ENCODE measurements at places on chromosomes 5 and 9. TPM values are rescaled to one million over a fixed set of nuclear protein-coding genes. Genes with fewer than 3 reads are reported as not detected.

Gene ADAMTS6
- 5.9 TPM for total RNA-seq

Gene SH3GL2
- total RNA-seq = under 0.01 TPM

Gene ABLIM3
- 3.7 TPM for total RNA-seq

Gene KCNMB1
- total RNA-seq = not detected

Gene RLN2
- 0.90 TPM for total RNA-seq

Gene DIRAS2
- total RNA-seq = not detected

Gene EEIG1
- 41.3 TPM for total RNA-seq

Gene FAM193B
- total RNA-seq = 14.0 TPM

Gene HSPB3
- total RNA-seq = not detected

DNA sequence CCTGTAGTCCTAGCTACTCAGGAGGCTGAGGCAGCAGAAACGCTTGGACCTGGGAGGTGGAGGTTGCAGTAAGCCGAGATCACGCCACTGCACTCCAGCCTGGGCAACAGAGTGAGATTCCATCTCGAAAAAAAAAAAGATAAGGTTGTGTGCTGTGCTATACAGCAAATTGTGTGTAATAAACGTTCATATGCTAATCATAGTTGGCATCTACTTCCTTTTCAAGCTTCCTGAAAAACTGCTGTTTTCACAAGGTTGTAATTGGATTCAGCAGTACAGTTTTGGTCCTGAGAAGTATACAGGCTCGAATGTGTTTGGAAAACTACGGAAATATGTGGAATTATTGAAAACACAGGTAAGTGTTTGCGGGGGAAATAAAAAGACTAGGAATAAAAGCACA lies 25.5 kb downstream of the OTULINL start:
- no peak for DNase-seq

GRCh38 chr5:123436201-123436600 lies 13.0 kb upstream of the CEP120 start:
- DNase-seq = no peak

GRCh38 chr5:72597456-72597948 lies 90.3 kb upstream of the ZNF366 start:
- peak; percentile 88 for DNase-seq

GRCh38 chr5:97553604-97554452 lies 370.8 kb upstream of the RIOK2 start:
- DNase-seq = no peak

DNA sequence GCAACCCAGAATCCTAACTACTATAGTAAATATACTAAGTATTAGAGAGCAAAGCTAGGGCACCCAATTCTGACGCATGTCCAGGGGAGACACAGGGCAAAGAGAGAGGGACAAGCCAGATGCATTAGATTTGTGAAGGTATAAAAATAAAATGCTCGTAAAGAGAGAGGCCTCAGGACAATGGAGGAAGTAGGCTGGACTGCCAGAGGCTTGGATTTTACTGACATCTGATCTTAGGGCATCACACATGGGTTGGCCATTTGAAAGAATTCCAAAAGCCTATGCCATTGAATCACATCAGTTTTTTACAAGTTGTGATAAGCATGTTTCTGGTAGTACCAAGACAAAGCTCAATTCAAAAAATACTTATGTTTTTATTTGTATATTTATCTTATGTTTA lies 149.3 kb upstream of the MSX2 start:
- no peak for DNase-seq

DNA sequence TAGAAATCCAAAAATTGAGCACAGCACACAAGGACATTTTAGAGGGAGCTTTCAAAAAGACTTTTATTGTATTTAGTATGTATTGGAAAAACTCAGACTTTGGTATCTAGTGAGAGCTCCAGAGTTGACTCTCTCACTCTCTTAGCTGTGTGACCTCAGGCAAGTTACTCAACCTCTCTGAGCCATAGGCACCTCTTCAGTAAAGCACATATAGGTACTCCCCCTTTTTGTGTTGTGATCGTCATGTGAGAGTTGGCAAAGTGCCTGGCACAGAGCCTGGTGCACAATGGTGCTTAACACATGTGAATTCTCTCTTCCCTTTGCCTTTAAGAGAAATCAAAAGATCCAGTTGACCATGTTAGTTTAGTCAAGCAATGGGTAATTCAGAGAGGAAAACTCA lies 186.2 kb downstream of the TMEM38B start:
- DNase-seq = no peak

- no peak for DNase-seq
Observed at GRCh38 chr9:105439428-105439827, 8.4 kb upstream of the FSD1L start.

DNA sequence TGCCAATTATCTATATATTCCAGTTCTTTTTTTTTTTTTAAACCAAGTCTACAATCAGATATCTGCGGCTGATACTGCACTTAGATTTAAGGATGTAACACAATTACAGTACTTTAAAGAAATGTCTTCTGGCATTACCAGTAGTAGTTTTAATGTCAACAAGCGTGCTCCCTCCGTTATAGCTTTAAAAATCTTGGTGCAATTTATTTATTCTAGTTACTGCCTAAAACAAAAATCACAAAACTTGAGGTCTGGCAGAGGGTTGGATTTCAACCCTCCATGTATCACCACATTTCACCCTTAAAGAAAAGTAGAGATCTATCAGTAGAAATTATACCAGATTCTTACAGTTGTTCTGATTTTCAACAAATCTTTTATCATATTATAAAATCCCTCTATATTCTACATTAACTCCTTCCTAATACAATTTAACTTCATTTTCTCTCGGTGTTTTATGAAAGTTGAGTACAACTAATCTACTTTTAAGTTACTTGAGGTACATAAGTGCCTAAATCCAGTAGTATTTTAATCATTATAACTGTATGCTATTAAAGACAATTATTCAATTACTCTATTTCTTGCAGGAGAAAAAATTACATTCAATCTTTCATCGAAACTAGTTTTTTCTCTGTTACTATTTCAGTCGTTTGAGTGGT lies 2.0 kb upstream of the RICTOR start:
- no peak for DNase-seq

DNA sequence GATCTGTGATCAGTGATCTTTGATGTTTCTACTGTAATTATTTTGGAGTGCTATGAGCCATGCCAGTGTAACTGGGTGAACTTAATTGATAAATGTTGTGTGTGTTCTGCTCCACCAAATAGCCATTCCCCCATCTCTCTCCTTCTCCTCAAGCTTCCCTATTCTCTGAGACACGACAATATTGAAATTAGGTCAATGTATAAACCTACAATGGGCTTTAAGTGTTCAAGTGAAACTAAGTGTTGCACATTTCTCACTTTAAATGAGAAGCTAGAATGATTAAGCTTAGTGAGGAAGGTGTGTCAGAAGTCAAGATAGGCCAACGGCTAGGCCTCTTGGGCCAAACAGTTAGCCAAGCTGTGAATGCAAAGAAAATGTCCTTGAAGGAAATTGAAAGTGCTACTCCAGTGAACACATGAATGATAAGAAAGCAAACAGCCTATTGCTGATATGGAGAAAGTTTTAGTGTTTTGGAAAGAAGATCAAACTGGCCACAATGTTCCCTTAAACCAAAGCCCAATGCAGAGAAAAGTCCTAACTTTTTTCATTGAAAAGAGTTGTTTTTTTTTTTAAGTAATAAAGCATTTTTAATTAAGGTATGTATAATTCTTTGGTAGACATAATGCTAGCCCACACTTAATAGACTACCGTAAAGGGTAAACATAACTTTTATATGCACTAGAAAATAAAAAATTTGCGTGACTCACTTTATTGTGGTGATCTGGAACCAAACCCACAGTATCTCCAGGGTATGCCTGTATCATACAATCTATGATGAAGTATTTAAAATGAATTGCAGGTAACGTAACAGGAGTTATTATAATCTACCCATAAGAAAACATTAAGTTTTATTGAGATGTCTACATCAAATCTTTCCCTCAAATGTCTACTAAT lies 42.5 kb upstream of the ALDH1A1 start:
- DNase-seq = no peak

DNA sequence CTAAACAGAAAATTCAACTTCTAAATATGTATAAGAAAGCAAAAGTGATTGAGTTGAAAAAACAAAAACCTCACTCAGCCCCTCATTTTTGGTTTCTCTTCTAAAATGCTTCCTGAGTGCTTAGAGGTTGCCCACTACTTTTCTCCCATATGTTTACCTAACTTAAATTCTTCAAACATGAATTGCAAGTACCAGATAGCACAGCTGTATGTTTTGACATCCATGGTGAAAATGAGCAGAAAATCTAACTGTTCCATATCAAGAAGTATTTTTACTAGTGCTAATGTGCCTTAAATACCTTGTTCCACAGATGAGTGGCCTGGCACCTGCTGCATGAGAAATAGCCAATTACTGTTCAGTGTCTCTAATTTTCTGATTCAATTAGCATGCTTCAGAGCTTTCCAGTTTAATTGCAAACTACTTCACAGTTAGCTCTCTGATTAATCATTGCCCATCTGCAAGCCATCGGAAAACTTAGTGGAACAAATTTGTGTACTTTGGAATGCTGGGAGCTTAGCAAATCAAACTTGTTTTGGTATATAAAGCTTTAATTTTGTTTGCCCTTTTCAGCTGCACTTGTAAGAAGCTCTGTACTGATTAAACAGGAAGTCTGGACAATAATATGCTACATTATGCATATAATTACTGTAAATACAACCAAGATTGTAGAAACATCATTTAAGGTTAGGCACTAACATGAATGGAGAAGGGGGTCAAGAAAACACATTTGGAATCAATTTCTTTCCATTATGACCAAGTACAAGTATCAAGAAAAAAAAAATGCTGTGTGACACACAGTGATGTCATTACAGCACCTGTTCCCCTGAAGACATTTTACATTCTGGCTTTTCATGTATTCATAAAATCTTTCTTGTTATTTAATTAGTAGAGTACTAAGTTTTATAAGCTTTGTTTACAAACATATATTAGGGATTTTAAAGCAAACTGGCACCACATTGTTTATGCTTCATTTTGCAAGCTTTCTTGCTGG lies 65.6 kb downstream of the POU5F2 start:
- no peak for DNase-seq

DNA sequence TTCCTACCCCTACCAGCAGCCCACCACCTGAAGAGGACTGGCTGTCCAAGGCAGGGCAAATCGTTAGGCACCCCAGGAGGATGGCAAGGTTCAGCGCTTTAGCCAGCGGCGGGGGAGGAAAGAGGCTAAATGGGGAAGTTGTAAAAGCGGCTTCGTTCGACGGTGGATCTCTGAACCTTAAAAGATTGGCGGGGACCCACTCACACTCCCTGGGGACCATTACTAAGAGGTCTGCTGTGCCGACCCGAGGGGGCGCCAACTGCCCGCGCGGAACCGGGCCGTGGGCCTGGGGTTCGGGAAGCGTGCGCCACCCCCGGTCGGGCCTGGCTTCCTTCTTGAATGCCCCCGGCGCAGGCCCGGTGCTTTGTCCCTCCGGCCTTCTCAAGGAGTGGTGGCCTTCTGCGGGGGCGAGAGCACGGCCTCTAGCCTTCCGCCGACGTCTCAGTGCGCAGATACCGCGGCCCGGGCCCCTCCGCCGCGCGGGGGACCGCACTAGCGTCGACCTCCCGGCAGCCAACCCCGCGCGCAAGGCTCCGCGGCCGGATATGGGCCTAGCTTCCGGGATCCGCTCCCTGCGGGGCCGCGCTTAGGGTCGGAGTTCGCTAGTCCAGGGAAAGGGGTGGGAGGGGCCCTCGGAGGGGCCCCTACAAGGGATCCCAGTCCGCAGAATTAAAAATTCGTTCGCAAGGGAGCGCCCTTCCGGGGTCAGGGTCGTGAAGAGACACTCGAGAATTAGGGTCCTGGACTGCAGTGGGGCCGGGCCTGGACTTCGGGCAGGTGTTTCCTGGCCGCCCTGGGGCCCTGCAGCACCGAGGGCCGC lies 10.5 kb downstream of the NR2F1-AS1 start:
- no peak for DNase-seq

GRCh38 chr5:176630681-176631222 lies 277 bp downstream of the EIF4E1B start:
- no peak for DNase-seq

DNA sequence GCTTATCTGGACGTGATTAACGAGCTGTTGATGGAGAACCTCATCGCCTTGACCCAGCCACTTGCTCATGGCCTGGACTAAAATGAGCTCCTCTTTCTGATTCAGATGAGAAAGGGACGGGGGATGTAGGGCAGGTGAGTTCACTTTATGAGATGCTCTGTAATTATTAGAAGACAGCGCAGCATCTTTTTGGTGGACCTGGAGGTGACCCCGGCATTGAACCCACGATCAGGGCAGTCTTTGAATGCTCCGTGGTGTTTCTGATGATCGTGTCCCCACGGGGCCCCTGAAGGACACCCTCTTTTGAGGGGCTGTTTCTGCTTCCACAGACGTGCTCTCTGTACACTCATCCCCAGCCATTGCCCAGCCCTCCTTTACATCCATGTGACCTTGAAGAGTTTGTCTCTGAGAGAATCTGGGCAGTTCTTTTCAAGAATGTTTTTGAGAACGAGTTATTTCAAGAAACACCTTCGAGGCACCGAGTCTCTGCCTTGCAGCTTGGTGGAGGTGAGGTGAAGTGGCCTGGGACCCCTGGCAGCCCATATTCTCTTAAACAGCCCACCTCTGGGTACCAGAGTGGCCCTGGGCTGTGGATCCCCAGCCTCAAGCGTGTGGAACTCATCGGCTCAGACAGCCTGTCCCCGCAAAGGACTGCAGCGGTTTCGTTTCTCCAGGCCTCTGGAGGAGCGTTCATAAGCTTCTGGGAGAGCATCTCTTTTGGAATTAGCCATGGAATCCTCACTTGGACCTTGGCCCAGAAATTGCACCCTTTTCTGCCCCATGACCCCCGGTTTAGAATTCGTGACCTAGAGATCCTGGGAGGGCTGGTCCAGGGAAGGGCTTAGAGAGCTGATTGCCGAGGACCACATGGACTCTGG lies 50.3 kb downstream of the COL5A1 start:
- DNase-seq = no peak

DNA sequence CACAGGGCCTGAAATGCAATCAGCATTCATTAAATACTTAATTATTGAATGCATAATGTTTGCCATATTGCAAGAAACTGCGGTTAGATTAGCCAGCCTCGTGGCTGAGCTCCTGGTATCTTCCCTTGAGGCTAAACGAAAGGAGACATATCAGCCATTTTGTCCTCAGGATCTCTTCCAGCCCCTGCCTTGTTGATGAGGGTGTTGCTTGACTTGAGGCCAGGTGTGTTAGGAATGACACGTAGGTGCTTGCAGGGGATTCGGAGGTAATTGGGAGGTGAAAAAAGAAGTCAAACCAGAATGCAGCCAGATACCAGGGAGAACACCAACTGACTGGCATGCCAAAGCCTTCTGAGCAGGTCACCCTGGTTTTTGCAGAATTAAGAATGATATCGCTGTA lies 12.5 kb downstream of the SH3RF2 start:
- peak; percentile 59 for DNase-seq
